ENCODE measurements at places on chromosomes 3 and 15.
A peak's percentile ranks its signal among the peaks of the same experiment; 100 is the strongest.

DNA sequence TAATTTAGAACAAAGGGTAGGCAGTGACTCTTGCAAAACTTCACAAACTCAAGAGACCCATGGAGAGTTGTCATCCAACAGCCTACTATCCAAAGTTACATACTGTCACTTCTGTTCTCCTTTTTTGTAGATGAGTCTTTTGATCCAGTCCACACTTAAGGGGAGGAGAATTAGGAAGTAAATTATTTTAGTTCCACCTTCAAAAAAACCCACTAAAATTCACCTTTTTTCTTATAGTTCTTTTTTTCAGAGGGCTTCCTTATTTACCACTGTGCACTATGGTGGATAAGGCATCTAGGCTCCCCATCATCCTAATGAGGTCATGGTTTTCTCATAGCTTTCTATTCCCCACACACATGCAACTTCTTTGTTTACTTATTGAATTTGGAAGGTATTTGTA is 8.6 kb upstream of the TCAIM start:
- H3K27ac ChIP-seq: no peak overlapping the region
- DNase-seq: no peak
- no peak overlapping the region for H3K4me3 ChIP-seq
- H3K36me3 ChIP-seq: no peaks in the 10 kb centered on the region
- H3K27me3 ChIP-seq: no peaks in the 10 kb centered on the region

DNA sequence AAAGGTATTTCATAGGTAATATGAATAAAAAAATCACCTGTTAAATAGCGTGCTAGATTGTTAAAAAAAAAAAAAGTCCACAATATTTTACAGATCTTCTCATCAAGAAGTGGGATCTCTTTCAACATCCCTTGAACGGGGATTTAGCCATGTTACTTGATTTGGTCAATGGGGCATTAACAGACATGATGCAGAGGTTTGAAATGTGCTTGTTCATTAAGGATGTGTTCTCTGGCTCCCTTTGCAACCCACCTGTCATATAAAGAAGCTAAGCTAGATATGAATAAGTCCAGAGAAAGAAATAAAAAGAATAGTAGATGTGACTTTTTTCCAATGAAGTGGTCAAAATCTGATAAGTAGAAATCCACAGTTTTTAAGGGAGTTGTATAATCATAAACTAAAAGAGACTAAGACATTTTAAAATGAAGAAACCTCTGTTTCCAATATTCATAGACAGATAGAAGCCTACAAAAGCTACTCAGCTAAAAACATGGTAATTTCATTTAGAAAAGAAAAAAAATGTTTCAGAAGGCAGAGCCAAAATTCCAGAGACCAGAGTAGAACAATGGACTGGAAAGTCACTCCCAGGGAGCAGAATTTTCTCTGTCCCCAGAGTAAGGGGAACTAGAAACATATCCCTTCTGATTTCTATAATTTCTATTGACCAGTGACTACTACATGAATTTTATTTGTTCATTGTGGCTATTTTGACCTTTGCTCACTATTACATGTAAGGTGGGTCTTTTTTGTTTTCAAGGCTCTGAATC is 79.2 kb downstream of the PLSCR2 start:
- no peak for DNase-seq
- no peak overlapping the region for H3K27ac ChIP-seq
- no peak overlapping the region for H3K4me3 ChIP-seq
- peaks cover 3% of the 10 kb centered on the region for H3K4me1 ChIP-seq

GRCh38 chr3:101050046-101050445 is 56.8 kb upstream of the ABI3BP start:
- no peaks in the 10 kb centered on the region for H3K27me3 ChIP-seq
- H3K27ac ChIP-seq: no peak overlapping the region
- H3K4me1 ChIP-seq: no peaks in the 10 kb centered on the region

GRCh38 chr15:89400782-89401545 is 66.3 kb upstream of the POLG start:
- no peak overlapping the region for H3K27ac ChIP-seq
- H3K4me1 ChIP-seq: peaks cover 15% of the 10 kb centered on the region
- H3K27me3 ChIP-seq: peaks cover 20% of the 10 kb centered on the region
- no peak overlapping the region for H3K4me3 ChIP-seq

DNA sequence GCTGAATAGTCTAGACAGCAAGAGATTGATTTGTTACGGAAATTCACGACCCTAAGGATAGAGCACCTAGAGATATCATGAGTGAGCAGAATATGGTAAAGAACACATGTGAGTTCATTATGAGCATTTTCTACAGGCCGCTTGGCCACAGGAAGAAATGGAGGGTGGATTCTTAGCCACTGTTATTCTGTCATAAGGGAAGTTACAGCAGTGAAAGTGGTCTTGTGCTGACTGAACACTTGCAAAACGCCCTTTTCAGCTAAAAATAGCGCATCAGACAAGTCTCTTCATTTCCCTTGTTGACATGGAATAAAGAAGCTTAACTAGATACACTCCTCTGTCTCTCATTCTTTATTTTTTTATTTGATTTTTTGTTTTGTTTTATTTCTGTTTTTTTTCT is 19.8 kb downstream of the DGKG start:
- no peak overlapping the region for H3K27ac ChIP-seq
- DNase-seq: no peak
- no peaks in the 10 kb centered on the region for H3K36me3 ChIP-seq
- no peak overlapping the region for H3K4me3 ChIP-seq
- H3K27me3 ChIP-seq: no peaks in the 10 kb centered on the region
- H3K4me1 ChIP-seq: no peaks in the 10 kb centered on the region

DNA sequence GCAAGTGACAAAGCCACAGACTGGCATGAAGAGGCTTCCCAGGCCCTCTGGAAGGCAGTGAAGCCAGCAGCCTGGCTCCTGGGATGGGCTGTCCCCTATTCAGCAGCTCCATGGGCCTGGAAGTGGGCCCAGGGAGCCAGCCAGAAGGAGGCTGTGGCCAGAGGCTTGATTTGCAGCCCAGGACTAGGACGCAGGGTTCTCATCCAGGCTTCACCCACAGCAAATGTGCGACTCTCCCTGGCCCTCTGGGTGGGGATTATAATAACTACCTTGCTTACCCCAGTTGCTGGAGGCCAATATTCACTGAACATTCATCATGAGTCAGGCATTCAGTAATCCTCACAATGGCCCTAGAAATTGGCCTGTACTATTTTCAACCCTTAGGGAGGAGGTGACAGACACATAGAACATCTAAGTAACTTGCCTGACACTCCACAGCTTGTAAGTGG is 24.6 kb upstream of the SRP14 start:
- H3K4me1 ChIP-seq: peaks cover 11% of the 10 kb centered on the region
- peak overlapping the region; percentile 67 for H3K27ac ChIP-seq
- no peak for DNase-seq
- H3K4me3 ChIP-seq: no peak overlapping the region

DNA sequence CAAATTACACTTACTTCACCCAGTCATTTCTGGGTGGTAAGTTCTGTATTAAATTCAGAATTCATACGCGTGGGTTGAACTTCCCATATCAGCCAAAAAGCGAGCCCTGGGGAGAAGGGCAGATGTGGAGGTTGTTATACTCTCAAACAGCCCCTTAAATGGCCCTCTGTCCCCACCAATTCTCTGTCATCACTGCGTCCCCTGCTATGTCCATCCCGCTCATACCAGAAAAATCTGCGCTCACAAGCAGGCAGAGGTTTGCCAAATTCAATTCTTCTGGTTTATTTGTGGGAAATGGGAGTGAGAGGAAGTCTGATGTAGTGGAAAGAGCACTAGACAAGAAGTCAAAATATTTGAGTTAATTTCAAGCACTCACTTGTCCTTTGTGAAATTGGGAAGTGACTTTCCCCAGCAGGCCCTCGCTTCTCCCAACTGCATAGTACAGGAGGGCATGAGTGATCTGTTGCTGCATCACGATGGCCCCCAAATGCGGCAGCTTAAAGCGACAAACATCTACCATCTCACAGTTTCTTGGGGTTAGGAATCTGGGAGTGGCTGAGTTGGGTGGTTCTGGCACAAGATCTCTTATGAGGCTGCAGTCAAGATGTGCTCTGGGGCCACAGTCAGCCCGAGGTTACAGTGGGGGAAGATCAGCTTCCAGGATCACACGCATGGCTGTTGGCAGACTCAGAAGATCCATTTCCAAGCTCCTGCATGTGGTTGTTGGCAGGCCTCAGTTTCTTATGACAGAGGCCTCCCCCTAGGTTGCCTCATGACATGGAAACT is 67.7 kb downstream of the CPN2 start:
- H3K36me3 ChIP-seq: no peaks in the 10 kb centered on the region
- no peak overlapping the region for H3K27ac ChIP-seq
- no peaks in the 10 kb centered on the region for H3K27me3 ChIP-seq
- H3K4me1 ChIP-seq: peaks cover 16% of the 10 kb centered on the region

DNA sequence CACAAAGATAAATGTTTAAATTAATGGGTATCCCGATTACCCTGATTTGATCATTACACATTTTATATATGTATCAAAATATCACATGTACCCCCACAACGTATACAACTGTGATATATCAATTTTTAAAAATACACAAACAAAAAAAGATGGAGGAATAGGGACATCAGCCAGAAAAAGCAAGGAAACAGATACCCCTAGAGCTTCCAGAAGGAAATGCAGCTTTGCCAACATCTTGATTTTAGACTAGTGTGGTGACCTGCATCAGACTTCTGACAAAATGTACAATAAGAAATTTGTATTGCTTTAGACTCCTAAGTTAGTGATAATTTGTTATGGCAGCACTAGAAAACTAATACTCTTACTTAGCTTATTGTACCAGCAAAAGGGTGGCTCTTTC is 483.8 kb downstream of the TUSC7 start:
- DNase-seq: no peak
- H3K27ac ChIP-seq: no peak overlapping the region
- no peak overlapping the region for H3K4me3 ChIP-seq
- no peaks in the 10 kb centered on the region for H3K36me3 ChIP-seq
- no peaks in the 10 kb centered on the region for H3K4me1 ChIP-seq

DNA sequence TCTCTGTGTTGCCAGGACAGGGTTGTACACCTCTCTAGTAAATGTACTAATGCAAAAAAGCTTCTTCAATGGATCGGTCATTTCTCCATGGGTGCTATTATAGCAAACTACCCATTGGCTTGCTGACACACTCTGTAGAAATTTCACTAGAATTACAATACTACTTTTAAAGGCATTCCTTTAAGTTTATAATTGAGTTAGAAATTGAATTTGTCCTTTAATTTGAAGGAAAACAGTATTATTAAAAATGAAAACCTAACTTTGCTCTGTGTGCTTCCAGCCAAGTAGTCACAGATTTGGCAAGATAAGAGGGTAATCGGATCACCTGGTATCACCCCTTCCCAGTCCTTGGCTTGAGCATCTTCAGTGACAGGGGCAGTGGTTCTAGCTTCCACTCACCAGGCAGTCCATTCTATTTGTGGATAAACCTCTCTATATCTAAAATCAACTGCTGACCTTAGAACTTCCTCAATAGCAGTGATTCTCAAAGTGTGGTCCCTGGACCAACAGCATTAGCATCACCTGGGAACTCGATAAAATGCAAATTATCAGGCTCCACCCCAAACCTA is 93.2 kb downstream of the GHSR start:
- no peak overlapping the region for H3K4me3 ChIP-seq
- peaks cover 33% of the 10 kb centered on the region for H3K36me3 ChIP-seq
- H3K4me1 ChIP-seq: peaks cover 19% of the 10 kb centered on the region
- DNase-seq: no peak
- H3K27ac ChIP-seq: peak overlapping the region; percentile 54

DNA sequence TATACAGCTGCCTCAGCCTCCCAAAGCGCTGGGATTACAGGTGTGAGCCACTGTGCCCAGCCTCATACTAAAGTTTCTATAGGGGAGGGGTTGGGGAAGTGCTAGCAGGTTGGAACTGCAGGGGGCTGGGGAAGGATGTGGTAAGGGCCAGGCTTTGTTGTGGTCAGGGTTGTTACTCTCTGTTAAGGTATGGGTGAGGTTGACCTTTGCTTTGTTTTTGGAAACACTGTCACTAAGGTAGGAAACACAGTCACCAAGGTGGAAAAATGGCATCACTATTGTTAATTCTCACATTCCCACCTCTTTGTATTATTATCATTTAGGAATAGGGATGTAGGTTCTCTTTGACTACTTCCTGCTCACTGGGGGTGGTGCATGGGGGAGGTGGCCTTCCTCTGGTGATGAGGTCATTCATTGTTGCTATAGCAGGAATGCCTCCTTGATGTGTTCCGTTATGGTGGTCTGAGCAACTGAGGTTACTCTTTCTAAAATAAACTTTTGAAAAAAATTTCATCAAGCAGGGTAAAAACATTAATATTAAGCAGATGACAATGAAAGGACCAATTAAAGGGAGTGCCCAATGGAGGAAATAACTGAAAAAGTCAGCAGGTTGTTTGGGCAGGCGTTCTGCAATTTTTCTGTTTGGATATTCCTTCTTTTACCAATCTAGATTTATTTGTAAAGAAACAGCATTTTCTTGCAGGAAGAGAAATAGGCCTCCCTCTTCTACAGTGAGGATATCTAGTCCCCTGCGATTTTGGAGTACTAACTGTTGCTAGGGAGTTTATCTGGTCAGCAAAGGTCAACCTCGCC is 150.5 kb downstream of the WDR76 start:
- no peak overlapping the region for H3K4me3 ChIP-seq
- H3K36me3 ChIP-seq: no peaks in the 10 kb centered on the region
- no peak overlapping the region for H3K27ac ChIP-seq
- H3K4me1 ChIP-seq: no peaks in the 10 kb centered on the region

GRCh38 chr15:86163816-86164215 is 84.1 kb downstream of the AGBL1 start:
- H3K27ac ChIP-seq: no peak overlapping the region
- DNase-seq: no peak
- no peak overlapping the region for H3K4me3 ChIP-seq
- no peaks in the 10 kb centered on the region for H3K36me3 ChIP-seq
- H3K27me3 ChIP-seq: no peaks in the 10 kb centered on the region

- H3K4me1 ChIP-seq: peaks cover 3% of the 10 kb centered on the region
- H3K27ac ChIP-seq: peak overlapping the region; percentile 22
- H3K27me3 ChIP-seq: no peaks in the 10 kb centered on the region
- peaks cover 4% of the 10 kb centered on the region for H3K36me3 ChIP-seq
- DNase-seq: no peak
- H3K4me3 ChIP-seq: no peak overlapping the region
Measured at GRCh38 chr3:38190481-38190881, 25.1 kb downstream of the OXSR1 start.

GRCh38 chr15:40769274-40770146 is at the start of gene C15orf62:
TSS of gene C15orf62 (plus strand) at chr15:40769980. CDS start at chr15:40770496, 516 bp downstream.
- H3K27me3 ChIP-seq: no peaks in the 10 kb centered on the region
- peak; percentile 65 for DNase-seq

- no peaks in the 10 kb centered on the region for H3K27me3 ChIP-seq
- peaks cover 44% of the 10 kb centered on the region for H3K36me3 ChIP-seq
- no peak overlapping the region for H3K4me3 ChIP-seq
- no peak overlapping the region for H3K27ac ChIP-seq
Measured at GRCh38 chr3:32482693-32483092, 20.0 kb downstream of the CMTM6 start.

DNA sequence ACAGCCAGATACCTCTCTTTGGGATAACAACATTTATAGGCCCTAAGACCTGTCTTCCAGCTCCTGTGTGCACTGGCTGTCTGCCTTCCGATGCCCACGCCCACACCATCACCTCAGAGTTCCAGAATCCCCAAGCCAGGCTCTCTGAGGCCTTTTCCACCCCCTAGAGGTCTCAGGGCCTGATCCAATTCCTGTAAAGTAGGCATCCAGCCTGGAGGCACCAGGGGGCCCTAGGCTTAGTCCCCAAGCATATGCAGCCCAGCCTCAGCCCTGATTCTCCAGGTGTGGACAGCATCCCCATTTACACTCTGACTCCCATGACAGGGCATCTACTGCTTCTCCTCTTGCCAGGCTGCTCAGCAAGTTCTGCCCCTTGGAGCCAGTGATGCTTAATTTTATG is 72.7 kb upstream of the CORO2B start:
- H3K4me1 ChIP-seq: peaks cover 7% of the 10 kb centered on the region
- no peak overlapping the region for H3K4me3 ChIP-seq
- no peaks in the 10 kb centered on the region for H3K36me3 ChIP-seq
- H3K27ac ChIP-seq: no peak overlapping the region

- DNase-seq: no peak
- no peaks in the 10 kb centered on the region for H3K36me3 ChIP-seq
- peak overlapping the region; percentile 56 for H3K27ac ChIP-seq
Measured at GRCh38 chr15:48962662-48963523, 826 bp downstream of the SHC4 start.
